Keratinocyte (primary cell): ENCODE measurements at places on chromosomes 4 and X. TPM values are rescaled to one million over a fixed set of nuclear protein-coding genes. Genes with fewer than 3 reads are reported as not detected.

The ABLIM2 gene
- polyA plus RNA-seq = 0.94 to 3.0 TPM (median 1.1 TPM) in 3 replicates

The SSX5 gene
- not detected in 3 replicates for polyA plus RNA-seq

The SPATA18 gene
- 4.1 to 5.9 TPM (median 5.6 TPM) in 3 replicates for polyA plus RNA-seq

The TAF7L gene
- 0.06 to 0.26 TPM (median 0.13 TPM) in 3 replicates for polyA plus RNA-seq
